ENCODE measurements at places on chromosomes 7 and 10.

DNA sequence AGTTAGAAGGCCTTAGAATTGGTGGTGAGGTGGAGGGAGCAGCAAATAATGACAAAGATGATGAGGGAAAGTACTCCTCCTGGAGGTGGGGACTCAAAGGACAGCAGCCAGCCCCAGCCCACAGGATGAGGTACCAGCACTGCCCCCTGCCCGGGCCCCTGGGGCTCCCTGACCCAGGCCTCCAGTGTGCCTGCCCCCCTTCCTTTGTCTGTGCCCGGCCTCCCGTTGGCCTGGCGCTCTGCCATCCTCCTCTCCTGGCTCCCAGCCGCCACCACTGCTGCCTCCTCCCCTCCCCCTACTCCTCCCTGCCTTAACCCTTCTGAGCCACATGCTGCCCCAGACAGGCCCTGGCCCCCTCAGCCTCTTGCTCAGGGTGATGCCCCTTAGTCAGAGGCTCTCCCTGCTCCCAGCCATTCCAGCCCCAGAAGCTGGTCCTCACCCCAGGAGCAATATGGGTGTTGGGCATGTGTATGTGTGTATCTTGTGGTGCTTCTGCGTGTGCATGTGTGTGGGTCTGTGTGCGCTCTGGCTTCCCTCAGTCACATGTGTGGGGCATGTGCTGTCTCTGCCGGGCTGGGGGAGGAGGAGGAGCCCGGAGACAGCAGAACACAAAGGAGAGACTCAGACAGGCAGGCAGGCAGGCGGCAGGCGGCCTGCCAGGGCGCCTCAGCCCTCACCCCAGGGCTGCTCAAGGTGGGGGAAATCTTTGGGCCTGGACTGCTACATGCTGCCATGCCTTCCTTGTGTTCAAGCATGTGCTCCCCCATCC, 2.6 kb downstream of the LDB1 start:
- peaks cover 12% of the 10 kb centered on the region for H3K36me3 ChIP-seq
- peak overlapping the region; percentile 98 for H3K27ac ChIP-seq
- no peaks in the 10 kb centered on the region for H3K27me3 ChIP-seq
- peak overlapping the region; percentile 94 for H3K4me3 ChIP-seq

- H3K27me3 ChIP-seq: peaks cover 6% of the 10 kb centered on the region
- H3K27ac ChIP-seq: no peak overlapping the region
- H3K4me1 ChIP-seq: no peaks in the 10 kb centered on the region
- DNase-seq: no peak
- no peaks in the 10 kb centered on the region for H3K36me3 ChIP-seq
- H3K4me3 ChIP-seq: no peak overlapping the region
Measured at GRCh38 chr7:27958933-27959548, 219.1 kb downstream of the TAX1BP1 start.

- DNase-seq: no peak
- no peaks in the 10 kb centered on the region for H3K27me3 ChIP-seq
- H3K4me3 ChIP-seq: no peak overlapping the region
- H3K27ac ChIP-seq: no peak overlapping the region
Measured at GRCh38 chr7:87645446-87645845, 17.2 kb downstream of the RUNDC3B start.

- H3K4me1 ChIP-seq: no peaks in the 10 kb centered on the region
- no peak overlapping the region for H3K27ac ChIP-seq
- no peak for DNase-seq
Measured at GRCh38 chr7:96380111-96380512, 58.2 kb upstream of the SLC25A13 start.

GRCh38 chr7:128177768-128178550, 63.1 kb upstream of the LEP start:
- H3K27ac ChIP-seq: no peak overlapping the region
- H3K36me3 ChIP-seq: no peaks in the 10 kb centered on the region
- peaks cover 2% of the 10 kb centered on the region for H3K4me1 ChIP-seq
- H3K4me3 ChIP-seq: no peak overlapping the region
- DNase-seq: no peak
- H3K27me3 ChIP-seq: peaks cover 36% of the 10 kb centered on the region

DNA sequence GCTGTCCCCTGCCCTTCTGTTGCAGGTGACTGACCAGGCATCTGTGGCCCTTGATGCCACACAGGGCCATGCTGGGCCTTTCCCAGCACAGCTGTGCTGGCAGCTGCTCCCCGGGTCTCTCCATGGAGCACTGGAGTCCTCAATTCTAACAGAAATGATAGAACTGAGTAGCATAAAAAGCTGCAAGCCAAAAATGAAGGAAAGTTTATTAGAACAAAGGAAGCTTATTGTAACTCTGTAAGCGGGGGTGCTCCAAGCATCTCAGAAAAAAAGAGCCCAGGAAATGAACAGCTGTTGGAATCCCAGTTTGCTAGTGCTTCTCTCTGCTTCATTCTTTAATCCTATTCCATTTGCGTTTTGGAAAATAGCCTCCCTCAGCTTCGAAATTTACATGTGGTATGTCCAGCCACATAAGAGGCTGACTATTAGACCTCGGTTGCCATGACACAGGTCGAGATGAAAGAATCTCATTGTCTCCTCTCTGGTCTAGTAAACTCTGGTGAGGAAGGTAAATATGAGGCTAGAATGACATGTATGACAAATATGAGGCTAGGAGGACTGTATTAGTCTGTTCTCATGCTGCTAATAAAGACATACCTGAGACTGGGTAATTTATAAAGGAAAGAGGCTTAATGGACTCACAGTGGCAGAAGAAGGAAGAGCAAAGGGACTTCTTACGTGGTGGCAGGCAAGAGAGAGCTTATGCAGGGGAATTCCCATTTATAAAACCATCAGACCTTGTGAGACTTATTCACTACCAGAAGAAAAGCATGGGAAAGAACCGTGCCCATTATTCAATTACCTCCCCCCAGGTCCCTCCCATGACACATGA, 23.7 kb downstream of the EPDR1 start:
- H3K4me3 ChIP-seq: no peak overlapping the region
- H3K36me3 ChIP-seq: no peaks in the 10 kb centered on the region
- no peak for DNase-seq
- no peak overlapping the region for H3K27ac ChIP-seq

- H3K4me3 ChIP-seq: no peak overlapping the region
- peaks cover 22% of the 10 kb centered on the region for H3K36me3 ChIP-seq
- peaks cover 4% of the 10 kb centered on the region for H3K4me1 ChIP-seq
- peak overlapping the region; percentile 37 for H3K27ac ChIP-seq
Measured at GRCh38 chr10:73117976-73118743, 7.9 kb downstream of the NUDT13 start.

- no peak overlapping the region for H3K4me3 ChIP-seq
- no peaks in the 10 kb centered on the region for H3K36me3 ChIP-seq
- H3K27me3 ChIP-seq: no peaks in the 10 kb centered on the region
- H3K27ac ChIP-seq: no peak overlapping the region
- no peak for DNase-seq
Measured at GRCh38 chr7:90825779-90826178, 229.7 kb downstream of the CDK14 start.

DNA sequence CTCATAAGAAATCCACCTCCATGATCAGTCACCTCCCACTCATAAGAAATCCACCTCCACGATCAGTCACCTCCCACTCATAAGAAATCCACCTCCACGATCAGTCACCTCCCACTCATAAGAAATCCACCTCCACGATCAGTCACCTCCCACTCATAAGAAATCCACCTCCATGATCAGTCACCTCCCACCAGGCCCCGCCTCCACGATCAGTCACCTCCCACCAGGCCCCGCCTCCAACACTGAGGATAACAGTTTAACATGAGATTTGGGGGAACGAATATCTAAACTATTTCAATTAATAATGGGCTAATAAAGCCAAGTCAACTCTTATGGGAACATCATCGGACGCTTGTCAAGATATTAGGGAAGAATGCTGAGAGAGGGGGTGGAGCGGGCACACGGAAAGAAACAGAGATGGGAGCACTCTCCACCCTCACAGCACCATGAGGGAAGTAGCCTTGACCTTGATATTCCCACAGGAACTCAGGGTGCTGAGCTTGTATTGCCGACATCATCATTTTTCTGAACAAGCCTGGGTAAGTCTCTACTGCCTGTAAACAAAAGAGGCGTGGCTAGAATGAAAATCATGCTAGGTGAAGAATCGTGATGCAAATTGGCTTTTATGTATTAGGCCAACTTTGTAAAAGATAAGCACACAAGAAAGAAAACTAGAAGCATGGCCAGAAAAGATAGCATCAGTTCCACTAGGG, 303.5 kb upstream of the KLF6 start:
- H3K27me3 ChIP-seq: no peaks in the 10 kb centered on the region
- H3K4me1 ChIP-seq: peaks cover 5% of the 10 kb centered on the region
- no peak overlapping the region for H3K4me3 ChIP-seq
- no peak overlapping the region for H3K27ac ChIP-seq
- peaks cover 2% of the 10 kb centered on the region for H3K36me3 ChIP-seq
- no peak for DNase-seq

GRCh38 chr10:83372646-83373045, 766.7 kb upstream of the GHITM start:
- no peak overlapping the region for H3K4me3 ChIP-seq
- H3K4me1 ChIP-seq: no peaks in the 10 kb centered on the region
- no peaks in the 10 kb centered on the region for H3K36me3 ChIP-seq
- H3K27me3 ChIP-seq: no peaks in the 10 kb centered on the region

GRCh38 chr7:26284995-26285632, 6.5 kb upstream of the SNX10 start:
- H3K27ac ChIP-seq: no peak overlapping the region
- no peaks in the 10 kb centered on the region for H3K36me3 ChIP-seq
- peaks cover 7% of the 10 kb centered on the region for H3K4me1 ChIP-seq
- H3K27me3 ChIP-seq: peaks cover 7% of the 10 kb centered on the region

DNA sequence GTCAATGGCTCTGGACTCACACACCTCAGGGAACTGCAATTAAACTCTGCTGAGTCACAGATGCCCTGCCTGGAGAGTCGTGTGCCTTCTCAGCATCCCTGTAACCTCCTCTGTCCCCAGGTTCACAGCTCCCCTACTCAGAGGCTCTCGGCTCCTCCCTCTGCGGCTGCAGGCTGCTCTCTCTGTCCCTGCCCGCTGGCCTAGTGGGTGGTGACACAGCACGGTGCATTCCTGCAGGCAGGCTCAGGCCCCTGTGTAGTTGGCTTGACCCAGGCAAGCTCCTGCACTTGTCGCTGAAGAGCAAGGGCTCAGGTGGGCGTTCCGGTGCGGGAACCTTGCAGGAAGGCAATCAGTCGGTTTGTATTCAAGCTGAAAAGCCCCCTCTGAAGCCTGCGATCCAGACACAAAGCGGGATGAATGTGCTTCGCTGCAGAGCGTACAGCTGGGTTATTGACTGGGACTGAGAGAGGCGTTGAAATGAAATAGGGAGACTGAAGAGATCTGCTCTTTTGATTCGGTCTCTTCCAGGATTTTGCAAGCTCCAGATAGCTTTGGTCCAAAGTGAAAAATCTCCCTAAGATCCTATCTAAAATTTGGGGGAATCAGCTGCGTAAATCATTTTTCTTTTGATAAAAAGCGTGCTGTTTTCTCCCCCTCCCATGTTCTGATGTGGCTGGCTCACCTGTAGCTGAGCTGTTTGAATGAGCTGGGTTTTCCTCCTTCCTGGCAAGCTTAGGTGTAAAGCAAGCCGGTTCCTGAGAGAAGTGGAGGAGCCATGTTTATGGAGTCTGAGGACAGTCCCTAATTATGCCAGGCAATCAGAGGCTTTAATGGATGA, 208.7 kb upstream of the PHYHIPL start:
- no peak overlapping the region for H3K27ac ChIP-seq
- H3K27me3 ChIP-seq: peaks cover 4% of the 10 kb centered on the region
- H3K4me3 ChIP-seq: no peak overlapping the region
- no peaks in the 10 kb centered on the region for H3K4me1 ChIP-seq
- H3K36me3 ChIP-seq: no peaks in the 10 kb centered on the region

GRCh38 chr10:77973276-77973675, 46.7 kb upstream of the DLG5 start:
- H3K4me1 ChIP-seq: peaks cover 8% of the 10 kb centered on the region
- peaks cover 28% of the 10 kb centered on the region for H3K36me3 ChIP-seq
- H3K4me3 ChIP-seq: no peak overlapping the region
- no peaks in the 10 kb centered on the region for H3K27me3 ChIP-seq
- no peak overlapping the region for H3K27ac ChIP-seq

DNA sequence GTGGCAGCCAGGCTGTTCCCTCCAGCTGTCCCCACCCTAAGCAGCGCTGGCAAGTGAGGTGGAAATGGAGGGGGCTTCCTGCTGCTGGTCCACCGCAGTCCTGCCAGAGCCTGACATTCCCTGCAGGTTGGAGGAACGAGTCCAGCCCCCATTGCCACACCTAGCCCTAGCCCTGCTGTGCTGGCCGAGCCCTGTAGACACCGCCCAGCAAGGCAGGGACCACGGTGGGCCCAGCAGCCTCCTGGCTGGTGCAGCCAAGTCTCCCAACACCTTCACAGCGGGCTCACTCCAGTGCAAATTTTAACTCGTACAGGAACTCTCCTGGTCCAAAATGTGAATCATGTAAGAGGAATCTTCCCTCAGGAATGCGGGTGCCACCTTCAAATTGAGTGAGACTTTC, 116.3 kb downstream of the PAXIP1 start:
- H3K4me1 ChIP-seq: no peaks in the 10 kb centered on the region
- DNase-seq: no peak
- H3K4me3 ChIP-seq: no peak overlapping the region
- no peak overlapping the region for H3K27ac ChIP-seq
- no peaks in the 10 kb centered on the region for H3K27me3 ChIP-seq
- H3K36me3 ChIP-seq: no peaks in the 10 kb centered on the region

DNA sequence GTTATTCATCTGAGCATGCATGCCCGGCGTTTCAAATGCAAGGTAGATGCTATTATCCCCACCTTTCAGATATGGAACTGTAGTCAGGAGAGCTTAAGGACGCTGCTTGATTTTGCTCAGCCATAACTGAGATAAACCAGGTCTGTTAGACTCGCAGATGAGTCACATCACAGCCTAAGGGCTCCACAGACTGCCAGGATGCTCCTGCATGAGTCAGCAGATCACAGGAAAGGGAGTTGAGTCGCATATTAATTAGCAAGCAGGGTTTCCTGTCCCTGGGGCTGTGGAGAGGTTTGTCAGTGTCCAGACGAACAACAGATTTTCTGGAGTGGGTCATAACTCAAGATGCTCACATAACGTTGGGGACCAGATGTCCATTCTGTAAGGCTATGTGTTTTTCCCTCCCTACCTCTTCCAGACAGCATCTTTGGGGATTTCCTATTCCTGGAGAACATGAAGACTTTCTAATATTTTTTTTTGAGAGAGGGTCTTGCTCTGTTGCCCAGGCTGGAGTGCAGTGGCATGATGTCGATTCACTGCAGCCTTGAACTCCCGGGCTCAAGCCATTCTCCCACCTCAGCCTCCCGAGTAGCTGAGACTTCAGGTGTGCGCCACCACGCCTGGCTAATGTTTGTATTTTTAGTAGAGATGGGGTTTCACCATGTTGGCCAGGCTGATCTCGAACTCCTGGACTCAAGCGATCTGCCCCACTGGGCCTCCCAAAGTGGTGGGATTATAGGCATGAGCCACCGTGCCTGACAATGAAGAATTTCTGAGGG, 36.7 kb downstream of the PFKFB3 start:
- H3K36me3 ChIP-seq: peaks cover 54% of the 10 kb centered on the region
- H3K27me3 ChIP-seq: no peaks in the 10 kb centered on the region
- H3K27ac ChIP-seq: peak overlapping the region; percentile 16
- DNase-seq: peak; percentile 87
- H3K4me3 ChIP-seq: no peak overlapping the region
